HepG2 (cell line): ENCODE measurements at places on chromosomes 1 and 21. TPM values are rescaled to one million over a fixed set of nuclear protein-coding genes. Genes with fewer than 3 reads are reported as not detected.

RBM11 gene
- 0.14 and 0.26 TPM in 2 replicates for polyA plus RNA-seq

GRCh38 chr1:77031106-77031662 is 163.9 kb downstream of the ST6GALNAC5 start:
- H3K27ac ChIP-seq, result no peak overlapping the region
- H3K4me3 ChIP-seq, result no peak overlapping the region
- no peaks in the 10 kb centered on the region for H3K36me3 ChIP-seq

DNAJC6 gene
- polyA plus RNA-seq, result 1.6 and 1.7 TPM in 2 replicates

- DNase-seq, result no peak
- H3K4me3 ChIP-seq, result no peak overlapping the region
- no peaks in the 10 kb centered on the region for H3K36me3 ChIP-seq
- no peaks in the 10 kb centered on the region for H3K27me3 ChIP-seq
Measured at GRCh38 chr1:38728585-38728908, 131.0 kb downstream of the RRAGC start.

SPOCD1 gene
- polyA plus RNA-seq, result 0.26 and 0.29 TPM in 2 replicates
